ENCODE measurements at places on chromosomes 11 and 22.

DNA sequence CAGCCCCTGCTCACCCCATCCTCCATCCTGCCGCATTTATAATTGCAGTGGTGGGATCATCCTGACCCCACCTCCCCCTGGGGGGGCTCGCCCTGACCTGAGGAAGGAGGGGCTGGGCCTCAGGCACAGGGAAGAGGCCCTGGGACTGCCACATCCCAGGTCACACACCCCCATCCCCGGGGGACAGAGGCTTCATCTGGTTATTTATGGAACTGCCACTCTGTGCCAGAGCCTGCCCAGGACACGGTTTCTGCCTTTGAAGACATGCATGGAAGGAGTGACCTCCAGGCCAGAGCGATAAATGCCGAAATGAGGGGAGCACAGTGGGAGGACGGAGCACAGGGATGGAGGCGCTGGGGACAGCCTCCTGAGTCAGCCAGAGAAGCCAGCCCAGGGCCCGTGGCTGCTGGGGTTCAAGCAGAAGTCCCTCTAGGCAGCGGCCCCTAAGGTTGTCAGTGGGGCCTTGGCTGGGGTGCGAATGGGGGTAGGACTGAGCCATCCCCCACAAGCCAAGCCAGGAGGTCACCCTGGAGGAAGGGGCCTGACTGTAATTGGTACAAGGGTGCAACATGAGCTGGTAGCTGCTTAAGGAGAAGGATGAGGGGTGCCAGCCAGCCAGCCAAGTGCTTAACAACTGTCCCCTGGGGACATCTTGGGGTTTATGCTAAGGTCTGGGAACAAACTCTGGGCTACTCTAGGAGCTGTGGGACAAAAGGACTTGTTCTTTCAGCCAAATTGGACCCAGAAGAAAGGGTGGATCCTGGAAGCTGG, 51.4 kb upstream of the SHISAL1 start:
- DNase-seq: peak; percentile 49

GRCh38 chr11:41781441-41781840, 322.0 kb upstream of the LRRC4C start:
- no peak for DNase-seq

DNA sequence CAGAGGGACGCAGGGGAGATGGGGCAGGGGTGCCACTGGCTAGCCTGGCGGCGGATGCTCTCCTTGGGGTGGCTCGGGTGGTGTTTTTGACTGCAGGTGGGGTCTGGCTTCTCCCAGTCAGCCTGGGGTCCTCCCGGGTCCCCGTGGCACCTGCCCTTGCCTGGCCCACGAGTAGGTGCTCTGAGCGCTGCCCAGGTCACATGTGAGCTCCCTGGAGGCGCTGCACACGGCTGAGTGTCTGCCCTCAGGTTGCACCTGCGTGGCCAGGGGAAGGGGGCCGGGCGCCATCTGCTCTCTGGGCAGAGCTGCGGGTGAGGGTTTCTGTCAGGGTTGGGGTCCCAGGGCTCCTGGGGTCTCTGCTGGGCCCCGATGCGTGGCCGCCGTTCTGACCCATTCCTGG, 5.2 kb downstream of the TSPAN4 start:
- no peak for DNase-seq

DNA sequence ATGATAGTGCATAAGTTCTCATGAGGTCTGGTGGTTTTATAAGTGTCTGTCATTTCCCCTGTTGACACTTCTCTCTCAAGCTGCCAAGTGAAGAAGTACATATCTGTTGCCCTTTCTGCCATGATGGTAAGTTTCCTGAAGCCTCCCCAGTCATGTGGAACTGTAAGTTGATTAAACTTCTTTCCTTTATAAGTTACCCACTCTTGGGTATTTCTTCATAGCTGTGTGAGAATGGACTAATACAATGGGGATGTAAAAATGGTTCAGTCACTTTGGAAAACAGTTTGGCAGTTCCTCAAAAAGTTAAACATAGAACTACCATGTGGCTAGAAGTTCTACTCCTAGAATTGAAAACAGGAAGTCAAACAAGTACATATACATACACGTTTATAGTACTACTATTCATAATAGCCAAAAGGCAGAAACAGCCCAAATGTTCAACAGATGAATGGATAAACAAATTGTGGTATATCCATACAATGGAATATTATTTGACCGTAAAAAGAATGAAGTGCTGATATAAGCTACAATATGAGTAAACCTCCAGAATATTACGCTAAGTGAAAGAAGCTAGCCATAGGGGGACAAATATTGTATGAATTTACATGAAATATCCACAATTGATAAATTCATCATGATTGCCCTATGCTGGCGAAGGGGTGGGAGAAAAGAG, 16.0 kb upstream of the DKK3 start:
- DNase-seq: no peak

GRCh38 chr11:126173257-126173656, 38.2 kb downstream of the RPUSD4 start:
- DNase-seq: no peak

- no peak for DNase-seq
These were observed 78.8 kb downstream of the TSPAN18 start for GRCh38 chr11:44805596-44805995.

DNA sequence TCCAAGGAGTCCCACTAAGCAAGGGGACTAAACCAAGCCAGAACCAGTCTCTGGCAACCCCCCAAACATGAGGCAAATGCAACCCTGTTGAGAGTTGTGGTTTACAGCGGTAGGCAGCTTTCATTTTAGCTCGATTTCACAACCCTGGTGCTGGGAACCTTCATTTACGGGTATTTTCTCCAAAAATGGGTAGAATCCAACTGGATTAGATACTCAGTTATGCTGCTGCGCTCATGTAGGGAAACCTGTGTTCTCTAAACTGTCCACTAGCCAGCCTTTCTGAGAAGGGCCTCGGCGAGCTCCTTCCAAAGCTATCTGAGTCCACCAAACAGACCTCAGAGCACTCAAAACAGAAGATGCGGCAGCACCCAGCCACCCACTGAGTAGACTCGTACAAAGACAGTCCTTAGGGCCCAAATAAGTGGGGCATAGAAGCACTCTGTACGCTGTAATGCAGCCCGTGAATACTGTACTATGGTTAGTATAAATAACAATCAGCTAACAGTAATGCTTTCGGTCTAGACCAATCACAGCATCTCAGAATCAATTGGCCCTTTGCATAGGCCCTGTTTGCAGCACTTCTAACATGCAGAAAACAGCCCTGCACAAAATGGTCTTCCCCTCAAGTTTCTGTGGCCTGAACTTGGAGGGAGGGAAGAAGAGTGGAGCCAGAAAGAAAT, 104.7 kb downstream of the ETS1 start:
- DNase-seq: no peak

DNA sequence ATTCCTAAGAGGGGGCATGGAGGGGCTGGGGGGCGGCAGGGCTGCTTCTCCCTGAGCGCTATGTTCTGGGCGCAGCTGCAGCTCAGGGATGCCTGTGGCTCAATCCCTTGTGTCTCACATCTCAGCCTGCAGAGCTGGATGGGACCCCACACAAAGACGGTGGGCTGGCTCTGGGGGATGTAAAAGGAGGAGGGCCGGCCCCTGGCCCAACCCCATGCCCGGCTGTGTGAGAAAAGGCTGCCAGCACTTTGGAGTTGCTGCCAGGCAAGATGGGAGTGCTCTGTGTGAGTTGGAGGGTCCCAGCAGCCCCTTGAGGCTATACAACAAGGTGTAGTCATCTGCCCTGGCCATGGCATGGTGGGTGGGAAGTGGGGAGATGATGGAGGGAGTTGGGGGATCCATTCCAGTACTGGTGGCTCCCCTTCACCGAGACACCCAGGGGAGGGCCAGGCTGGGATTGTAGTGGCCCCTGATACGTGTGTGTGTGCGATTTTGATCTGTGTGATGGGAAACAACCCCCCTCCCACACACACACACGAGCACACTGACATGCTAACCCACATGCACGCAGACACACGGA, 1.3 kb upstream of the TBX10 start:
- no peak for DNase-seq

DNA sequence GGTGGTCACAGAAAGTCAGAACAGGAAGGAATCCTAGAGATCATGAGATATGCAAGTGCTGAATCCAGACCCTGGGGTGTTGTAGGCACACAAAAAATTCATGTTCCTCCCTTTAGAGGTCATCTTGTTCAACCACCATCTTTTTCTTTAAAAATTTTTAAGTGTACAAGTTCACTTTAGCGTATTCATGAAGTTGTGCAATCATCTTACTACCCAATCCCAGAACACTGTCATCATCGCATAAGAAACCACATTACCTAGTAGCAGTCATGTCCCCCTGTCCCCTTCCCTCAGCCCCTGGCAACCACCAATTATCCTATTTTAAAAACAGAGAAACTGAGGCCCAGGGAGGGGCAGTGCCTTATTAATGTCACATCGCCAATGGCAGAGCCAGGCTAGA, 20.3 kb upstream of the WNT11 start:
- no peak for DNase-seq

GRCh38 chr11:61567286-61568061, 13.4 kb downstream of the SYT7 start:
- peak; percentile 86 for DNase-seq

DNA sequence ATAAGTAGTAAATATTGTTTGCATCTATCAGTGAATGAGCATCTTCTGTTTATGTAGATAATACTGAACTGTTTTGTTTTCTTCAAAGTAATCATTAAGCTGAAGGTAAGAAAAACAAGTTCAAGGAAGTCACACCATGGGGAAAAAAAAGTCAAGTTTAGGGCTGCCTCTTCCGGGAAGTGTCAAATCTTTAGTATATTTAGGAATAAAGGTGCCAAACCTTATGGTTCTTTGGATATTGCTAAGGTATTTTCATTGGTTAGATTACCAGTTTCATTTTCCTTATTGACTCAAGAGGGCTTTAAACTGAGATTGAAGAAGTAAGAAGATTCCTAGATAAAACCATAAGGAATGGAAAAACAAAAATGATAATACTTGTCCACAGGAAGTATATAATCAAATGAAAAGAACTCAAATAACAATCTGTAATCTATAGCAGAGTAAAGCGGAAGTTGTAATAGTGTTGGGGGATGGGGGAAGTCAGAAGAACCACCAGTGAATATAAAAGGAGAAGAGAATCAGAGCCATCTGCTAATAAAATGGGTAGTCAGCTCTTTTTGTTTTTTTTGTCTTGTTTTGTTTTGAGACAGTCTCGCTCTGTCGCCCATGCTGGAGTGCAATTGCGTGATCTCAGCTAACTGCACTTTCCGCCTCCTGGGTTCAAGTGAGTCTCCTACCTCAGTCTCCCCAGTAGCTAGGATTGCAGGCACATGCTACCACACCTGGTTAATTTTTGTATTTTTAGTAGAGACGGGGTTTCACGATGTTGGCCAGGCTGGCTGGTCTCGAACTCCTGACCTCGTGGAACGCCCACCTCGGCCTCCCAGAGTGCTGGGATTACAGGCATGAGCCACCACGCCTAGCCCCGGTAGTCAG, 2.3 kb downstream of the ATM start:
- peak; percentile 43 for DNase-seq

- DNase-seq: peak; percentile 78
These were observed at the start of gene FXYD2 for GRCh38 chr11:117824571-117825537. TSS of gene FXYD2 (minus strand) at chr11:117824744. CDS start at chr11:117824678, 66 bp downstream.

GRCh38 chr11:124069429-124070401, 28.6 kb upstream of the OR10G7 start:
- DNase-seq: peak; percentile 61

- no peak for DNase-seq
These were observed 134.7 kb downstream of the HIPK3 start for GRCh38 chr11:33391893-33392251.

DNA sequence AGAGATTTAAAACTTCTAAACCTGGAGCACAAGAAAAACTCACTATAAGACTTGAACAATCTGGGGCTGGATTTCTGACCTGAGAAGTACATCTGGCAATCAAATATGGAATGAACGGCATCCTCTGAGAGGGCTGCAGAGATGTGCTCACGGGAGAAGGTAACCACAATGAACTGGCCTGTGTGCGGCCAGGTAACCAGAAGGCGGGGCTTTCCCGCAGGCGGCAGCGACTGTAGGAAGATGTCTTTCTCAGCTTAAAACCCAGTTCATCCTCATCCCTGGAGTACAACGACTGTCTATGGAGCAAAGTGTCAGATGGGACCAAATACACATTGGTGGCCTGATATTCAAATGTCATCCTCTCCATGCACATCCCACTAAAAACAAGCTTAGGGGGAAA, 24.5 kb downstream of the MICAL3 start:
- DNase-seq: no peak

- no peak for DNase-seq
These were observed 15.5 kb upstream of the TSKU start for GRCh38 chr11:76767659-76768058.

- no peak for DNase-seq
These were observed 135.0 kb upstream of the NECTIN1 start for GRCh38 chr11:119863851-119864601.

GRCh38 chr22:27990879-27991278, 71.8 kb upstream of the PITPNB start:
- peak; percentile 68 for DNase-seq

- no peak for DNase-seq
These were observed 13.7 kb downstream of the CYB561A3 start for GRCh38 chr11:61347916-61348461.

GRCh38 chr11:5380740-5381342, 2.8 kb upstream of the OR51M1 start:
- peak; percentile 3 for DNase-seq

DNA sequence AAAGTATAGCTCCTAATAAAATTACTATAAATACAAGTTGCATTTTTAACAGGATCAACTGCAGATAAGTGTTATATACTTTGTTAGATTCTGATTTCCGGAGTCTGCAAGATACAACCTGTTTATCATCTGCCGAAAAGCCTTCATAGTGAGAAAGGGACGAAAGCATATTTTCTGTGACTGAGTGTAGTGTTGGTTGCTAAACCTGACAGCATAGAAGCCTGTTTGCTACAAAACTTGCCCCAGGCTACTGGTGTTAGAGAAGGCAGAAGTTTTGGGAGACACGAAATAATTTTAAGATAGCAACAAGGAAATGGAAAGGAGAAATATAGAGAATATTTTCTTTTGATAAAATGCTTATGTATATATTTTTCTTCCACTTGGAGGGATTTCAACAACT, 243.5 kb upstream of the NARS2 start:
- no peak for DNase-seq

GRCh38 chr11:2693271-2694261, 6.2 kb downstream of the KCNQ1OT1 start:
- no peak for DNase-seq

DNA sequence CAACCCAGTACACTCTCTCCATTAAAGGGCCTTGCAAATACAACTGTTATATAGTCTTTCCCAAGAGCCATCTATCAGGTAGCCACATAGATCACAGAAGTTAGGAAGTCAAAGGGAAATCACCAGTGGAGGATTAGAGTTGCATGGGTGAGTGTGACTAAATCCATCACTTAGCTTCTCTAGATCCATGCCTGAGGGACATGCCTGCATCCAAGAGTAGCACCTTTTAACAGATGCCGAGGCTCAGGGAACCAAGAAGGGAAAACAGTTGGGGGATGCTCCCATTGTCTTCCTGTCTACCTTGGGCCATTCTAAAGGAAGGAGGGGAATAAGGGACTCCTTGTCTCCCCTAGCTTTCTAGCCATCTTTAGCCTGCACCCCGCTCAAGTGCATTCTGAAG, 77.9 kb downstream of the XRRA1 start:
- DNase-seq: no peak

GRCh38 chr22:32448980-32449379, 15.3 kb downstream of the BPIFC start:
- no peak for DNase-seq

- DNase-seq: peak; percentile 71
These were observed 24.7 kb upstream of the PANX2 start for GRCh38 chr22:50145721-50146438.
